ENCODE measurements at places on chromosomes 7 and 10.
A peak's percentile ranks its signal among the peaks of the same experiment; 100 is the strongest.

DNA sequence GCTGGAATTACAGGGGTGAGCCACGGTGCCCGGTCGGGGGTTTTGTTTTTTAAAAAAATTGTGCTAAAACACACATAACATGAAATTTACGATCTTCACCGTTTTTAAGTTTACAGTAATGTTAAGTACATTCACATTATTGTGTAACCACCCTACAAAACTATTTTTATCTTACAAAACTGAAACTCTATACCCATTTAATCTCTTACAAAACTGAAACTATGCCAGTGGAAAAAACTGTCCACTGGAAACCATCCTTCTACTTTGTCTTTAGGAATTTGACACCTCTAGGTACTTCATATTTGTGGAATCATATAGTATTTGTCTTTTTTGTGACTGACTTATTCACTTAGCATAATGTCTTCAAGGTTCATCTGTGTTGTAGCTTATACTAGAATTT is 1.0 kb upstream of the PSMC2 start:
- DNase-seq = no peak

GRCh38 chr7:37419496-37419895 is 29.2 kb downstream of the ELMO1 start:
- no peak for DNase-seq

DNA sequence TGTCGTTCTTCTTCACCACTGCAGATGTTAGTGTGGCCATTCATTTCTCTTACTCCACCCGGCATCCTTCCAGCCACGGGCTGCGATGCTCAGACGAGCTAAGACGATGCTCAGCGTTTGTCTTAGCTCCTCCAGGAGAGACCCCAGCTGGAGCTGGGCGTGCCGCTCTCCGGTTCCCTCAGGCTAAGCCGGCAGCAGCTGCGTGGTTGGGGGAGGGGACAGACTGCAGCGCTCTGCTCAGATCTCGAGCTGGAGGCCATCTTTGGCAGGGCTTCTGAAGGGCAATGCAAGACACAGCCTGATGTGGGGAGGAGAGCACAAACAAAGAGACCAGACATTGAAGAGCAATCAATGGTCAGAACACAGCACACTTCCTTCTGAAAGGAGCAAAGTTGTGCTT is 4.8 kb downstream of the INA start:
- no peak for DNase-seq

DNA sequence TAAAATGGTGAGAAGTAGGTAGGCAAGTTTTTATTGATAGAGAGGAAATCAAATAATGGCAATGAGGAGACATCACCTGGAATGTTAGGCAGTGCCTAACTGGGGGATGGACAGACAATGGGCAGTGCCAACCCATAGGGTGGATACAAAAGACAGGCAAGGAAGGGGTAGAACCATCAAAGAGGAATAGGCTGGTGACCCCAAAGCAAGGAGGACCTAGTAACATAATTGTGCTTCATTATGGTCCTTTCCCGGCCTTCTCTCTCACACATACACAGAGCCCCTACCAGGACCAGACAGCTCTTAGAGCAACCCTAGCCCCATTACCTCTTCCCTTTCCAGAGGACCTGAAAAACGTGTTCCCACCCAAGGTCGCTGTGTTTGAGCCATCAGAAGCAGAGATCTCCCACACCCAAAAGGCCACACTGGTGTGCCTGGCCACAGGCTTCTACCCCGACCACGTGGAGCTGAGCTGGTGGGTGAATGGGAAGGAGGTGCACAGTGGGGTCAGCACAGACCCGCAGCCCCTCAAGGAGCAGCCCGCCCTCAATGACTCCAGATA is 30.0 kb downstream of the PRSS2 start:
- DNase-seq = no peak

GRCh38 chr7:111104710-111105109 is 13.8 kb downstream of the LRRN3 start:
- DNase-seq = no peak

GRCh38 chr7:157007470-157008066 is 2.9 kb downstream of the MNX1 start:
- no peak for DNase-seq

GRCh38 chr10:31749981-31750840 is 178.4 kb downstream of the ARHGAP12 start:
- peak; percentile 49 for DNase-seq

- DNase-seq = no peak
Observed at GRCh38 chr7:54581511-54581910, 39.3 kb downstream of the VSTM2A start.

GRCh38 chr10:21432266-21432665 is 93.2 kb downstream of the SKIDA1 start:
- no peak for DNase-seq

Data from bone marrow (tissue), 2 donors.